ENCODE measurements at places on chromosomes 16 and 17. TPM values are rescaled to one million over a fixed set of nuclear protein-coding genes. Genes with fewer than 3 reads are reported as not detected.

DNA sequence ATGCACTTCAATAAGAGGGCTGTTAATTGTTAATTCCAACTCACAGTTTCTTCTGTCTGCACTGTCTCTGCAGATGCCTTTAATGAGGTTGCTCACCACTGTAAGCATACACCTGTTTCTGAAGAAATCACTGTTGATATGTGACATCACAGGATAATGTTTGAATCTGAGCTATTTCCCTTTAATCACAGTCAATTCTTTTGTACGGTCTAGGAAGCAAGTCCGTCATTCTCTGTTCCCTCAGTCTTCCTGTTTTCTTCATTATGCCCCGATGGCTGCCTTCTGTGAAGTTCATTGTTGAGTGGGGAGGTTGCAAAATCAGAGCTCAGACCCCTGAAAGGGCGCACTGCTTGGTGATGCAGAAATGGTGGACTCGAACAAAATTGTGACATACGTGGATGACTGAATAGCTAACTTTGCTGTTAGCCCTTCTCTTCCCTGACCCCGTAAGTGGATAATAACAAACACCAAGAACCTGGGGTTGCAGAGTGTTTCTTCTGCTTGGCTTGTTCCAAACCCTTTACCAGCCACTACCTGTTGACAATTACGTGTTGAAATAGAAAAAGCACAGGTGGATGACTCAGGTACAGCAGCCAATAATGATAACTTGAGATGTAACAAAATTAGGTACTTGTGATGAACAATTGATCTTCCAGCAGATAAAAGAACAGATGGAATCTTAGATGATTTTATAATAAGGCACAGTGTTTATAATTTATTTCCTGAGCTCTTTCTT is 71.9 kb upstream of the AXIN2 start:
- DNase-seq = no peak

- DNase-seq = no peak
Observed at GRCh38 chr17:81664051-81664470, 2.3 kb downstream of the OXLD1 start.

- no peak for DNase-seq
Observed at GRCh38 chr17:79619196-79619595, 8.3 kb upstream of the RBFOX3 start.

ACLY gene
- 89.2 TPM for polyA plus RNA-seq

TLCD3B gene
- polyA plus RNA-seq = not detected
